NCI-H2081 treated with DMSO at 0.1 percent for 48 hours (cell line): ENCODE measurements at places on chromosomes 1 and 21.

DNA sequence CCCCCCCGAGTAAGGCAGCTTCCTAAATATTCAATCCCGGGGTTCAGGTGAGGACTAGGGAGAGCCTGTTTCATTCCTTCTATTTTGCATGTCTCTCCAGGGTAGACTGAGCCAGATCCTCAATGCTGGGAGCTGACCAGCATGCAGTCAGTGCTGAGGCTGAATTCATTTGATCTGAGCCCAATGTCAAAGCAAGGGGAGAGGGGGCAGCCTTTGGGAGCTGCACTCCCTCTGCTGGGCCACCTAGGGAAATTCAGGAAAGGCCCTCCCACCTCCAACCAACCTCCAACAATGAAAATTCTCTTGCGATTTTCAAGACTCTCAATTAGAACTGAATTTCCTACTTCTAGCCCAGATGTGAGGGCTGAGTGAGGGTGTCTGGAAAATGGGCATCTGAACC, 371.2 kb downstream of the NPHP4 start:
- DNase-seq: no peak

- DNase-seq: no peak
Observed at GRCh38 chr1:10108134-10108663, 75.4 kb downstream of the UBE4B start.

GRCh38 chr1:20076710-20077461, 6.9 kb downstream of the PLA2G5 start:
- DNase-seq: no peak

GRCh38 chr1:212669600-212669999, 30.0 kb downstream of the BATF3 start:
- no peak for DNase-seq

- peak; percentile 32 for DNase-seq
Observed at GRCh38 chr1:201504799-201505502, 2.0 kb downstream of the CSRP1 start.

DNA sequence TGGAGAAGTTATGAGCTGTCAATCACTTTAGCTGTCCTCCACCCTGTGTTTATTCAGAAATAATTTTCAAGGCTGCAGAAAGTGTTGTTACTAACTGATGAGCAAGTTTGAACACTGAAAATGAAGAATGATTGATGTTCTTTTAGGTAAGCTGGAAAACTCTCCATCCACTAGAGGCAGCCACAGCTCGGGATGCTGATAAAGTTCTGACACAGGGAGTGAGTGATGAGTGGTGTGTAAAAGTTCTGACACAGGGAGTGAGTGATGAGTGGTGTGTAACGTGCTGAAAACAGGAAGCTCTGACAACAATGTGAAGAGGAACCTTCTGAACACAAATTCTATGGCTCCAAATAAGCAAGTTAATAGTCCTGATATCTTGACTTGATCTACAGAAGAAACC, 197.5 kb upstream of the PTBP2 start:
- DNase-seq: no peak

- no peak for DNase-seq
Observed at GRCh38 chr21:46171996-46172862, 12.0 kb downstream of the SPATC1L start.

- DNase-seq: no peak
Observed at GRCh38 chr1:10950316-10951172, 61.9 kb upstream of the TARDBP start.

GRCh38 chr1:56575865-56576264, 3.5 kb downstream of the PLPP3 start:
- no peak for DNase-seq

DNA sequence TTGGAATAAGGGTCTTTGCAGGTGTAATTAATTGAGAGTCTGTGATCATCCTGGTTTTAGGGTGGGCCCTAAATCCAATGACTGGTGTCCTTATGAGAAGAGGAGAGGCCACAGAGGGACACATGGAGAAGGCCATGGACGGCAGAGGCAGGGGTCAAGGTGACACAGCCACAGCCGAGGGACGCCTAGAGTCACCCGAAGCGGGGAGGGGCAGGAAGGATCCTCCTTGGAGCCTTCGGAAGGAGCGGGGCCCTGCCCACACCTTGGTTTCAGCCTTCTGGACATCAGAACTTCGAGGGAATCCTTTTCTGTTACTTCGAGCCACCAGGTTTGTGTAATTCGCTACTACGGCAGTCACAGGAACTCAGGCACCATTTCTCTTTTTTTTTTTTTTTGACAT, 31.1 kb downstream of the RRP1 start:
- DNase-seq: no peak

- no peak for DNase-seq
Observed at GRCh38 chr1:186643614-186644013, 36.6 kb downstream of the PTGS2 start.

DNA sequence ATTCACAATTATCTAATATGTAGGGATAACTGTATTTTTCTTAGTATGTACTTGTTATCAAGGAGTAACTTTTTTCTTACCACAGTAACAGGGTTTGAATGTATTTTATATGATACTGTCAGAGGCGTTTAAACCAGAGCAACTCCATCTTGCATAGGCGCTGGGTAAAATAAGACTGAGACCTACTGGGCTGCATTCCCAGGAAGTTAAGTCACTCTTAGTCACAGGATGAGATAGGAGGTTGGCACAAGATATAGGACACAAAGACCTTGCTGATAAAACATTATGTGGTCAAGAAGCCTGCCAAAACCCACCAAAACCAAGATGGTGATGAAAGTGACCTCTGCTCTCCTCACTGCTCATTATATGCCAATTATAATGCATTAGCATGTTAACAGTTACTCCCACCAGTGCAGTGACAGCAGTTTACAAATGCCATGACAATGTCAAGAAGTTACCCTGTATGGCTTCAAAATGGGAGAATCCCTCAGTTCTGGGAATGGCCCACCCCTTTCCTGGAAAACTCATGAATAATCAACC, 64.8 kb downstream of the RPE65 start:
- no peak for DNase-seq

DNA sequence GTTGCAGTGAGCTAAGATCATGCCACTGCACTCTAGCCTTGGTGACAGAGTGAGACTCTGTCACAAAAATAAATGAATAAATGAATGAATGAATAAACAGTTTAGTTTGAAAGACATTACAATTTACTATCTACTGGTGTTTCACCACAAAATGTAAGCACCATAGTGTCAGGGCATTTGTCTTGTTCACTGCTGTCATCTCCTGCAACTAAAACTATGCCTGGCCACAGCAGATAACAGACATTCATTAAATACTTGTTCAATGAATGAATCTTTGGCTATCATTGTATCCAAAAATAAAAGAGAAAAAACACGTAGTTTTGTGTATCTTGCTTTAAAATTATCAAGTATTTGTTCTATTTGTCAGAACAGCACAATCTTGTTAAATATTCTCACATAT, 32.5 kb downstream of the SASS6 start:
- DNase-seq: no peak

DNA sequence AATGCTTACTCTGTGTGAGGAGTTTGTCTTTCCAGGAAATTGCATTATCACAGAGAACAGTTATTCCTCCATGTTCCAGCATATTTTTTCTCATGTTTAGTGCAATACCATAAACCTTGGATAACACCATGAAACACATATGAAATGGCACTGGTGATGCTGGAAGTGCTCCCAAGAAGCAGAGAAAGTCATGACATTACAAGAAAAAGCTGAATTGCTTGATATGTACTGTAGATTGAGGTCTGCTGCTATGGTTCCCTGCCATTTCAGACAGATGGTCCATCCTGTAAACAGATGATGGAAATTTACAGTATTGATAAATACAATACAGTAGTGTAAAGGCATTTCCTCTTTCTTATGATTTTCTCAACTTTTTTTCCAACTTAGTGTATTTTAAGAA, 422.1 kb downstream of the LRRIQ3 start:
- DNase-seq: no peak

GRCh38 chr1:117209094-117209493, 1.6 kb downstream of the VTCN1 start:
- DNase-seq: no peak

DNA sequence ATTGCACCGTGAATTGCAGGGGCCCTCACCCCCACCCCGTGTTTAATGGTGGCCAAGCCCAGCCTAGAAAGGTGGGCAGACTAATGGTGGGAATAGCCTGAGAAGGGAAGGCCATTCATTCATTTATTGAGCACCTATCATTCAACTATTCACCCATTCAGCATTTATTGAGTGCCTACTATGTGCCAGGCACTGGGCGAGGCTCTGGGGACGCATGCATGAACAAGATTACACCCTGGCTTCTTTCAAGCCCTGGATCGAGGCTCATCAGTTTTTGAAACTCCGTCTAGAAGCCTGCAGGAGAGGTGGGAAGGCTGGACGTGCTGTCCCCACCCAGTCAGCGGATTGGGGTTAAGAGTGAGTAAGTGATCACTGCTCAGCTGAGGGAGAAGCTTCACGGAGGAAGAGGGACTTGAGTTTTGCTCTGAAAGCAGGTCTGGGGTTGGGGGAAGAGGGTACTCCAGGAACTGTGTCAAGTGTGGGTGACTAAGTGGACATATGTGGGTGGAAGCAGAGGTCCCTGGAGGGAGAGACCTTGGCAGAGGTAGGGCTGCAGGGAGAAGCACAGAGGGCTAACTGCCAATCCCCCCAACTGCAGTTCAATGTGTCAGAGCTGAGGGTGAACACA, 35.6 kb downstream of the MEF2D start:
- no peak for DNase-seq

DNA sequence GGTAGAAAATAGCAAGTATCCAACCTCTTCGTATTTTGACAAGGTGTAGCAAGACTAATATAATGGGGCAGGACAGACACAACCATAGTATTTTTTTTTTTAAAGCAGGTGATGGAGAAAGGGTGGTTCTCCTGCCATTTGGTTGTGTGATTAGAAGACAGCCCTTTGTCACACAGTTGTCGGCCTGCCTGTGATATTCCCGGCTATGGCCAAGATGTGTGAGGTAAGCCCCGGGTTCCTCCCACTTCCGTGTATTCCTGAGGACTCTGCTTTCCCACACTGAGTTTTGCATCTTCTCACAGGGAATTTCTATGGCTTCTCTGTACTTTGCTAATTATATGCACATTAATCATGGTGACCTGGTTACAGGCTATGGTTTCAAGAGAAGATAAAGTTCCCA, 35.9 kb downstream of the ZNF496 start:
- no peak for DNase-seq

- DNase-seq: no peak
Observed at GRCh38 chr1:29676496-29676895, 440.2 kb downstream of the PTPRU start.

DNA sequence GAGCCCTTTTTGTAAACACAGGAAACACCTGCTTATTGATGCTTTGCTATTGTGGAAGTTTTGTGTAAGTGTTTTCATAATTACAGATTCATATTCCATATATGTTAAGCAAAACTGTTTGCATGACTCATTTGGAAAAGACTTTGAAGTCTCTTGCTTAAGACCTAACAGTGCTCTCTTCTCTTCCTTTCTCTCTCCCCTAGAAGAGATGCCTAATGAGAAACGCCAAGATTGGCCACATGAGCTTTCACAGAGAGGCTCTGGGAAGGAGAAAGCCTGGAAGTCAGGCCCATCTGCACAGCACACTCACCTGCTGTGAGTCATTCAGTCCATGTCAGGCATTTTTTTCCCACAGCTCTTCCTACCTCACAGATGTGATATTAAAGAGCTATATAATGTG, 101.6 kb upstream of the PALMD start:
- DNase-seq: no peak

DNA sequence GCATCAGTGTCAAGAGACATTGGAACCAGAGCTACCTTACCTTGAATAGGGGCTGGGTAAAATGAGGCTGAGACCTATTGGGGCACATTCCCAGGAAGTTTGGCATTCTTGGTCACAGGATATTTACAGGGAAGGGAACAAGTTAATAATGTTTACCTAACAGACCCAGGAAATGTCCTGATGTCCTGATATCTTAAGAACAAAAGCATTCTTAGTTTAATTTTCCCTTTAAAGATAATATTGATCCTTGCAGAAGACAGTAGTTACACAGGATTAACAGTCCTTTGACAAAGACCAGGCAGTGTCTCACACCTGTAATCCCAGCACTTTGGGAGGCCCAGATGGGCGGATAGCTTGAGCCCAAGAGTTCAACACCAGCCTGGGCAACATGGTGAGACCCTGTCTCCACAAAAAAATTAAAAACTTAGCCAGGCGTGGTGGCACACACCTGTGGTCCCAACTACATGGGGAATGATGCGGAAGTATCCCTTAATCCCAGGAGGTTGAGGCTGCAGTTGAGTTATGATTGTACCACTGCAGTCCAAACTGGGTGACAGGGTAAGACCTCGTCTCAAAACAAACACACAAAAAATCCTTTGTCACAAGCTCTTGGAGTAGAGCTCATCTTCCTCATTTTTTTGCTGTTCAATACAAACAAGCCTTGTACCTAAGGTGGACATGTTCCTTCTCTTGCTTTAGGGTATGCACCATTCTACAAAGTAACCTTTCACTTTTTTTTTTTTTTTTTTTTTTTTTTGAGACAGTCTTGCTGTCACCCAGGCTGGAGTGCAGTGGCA, 1.3 kb upstream of the TOMM20 start:
- DNase-seq: no peak

DNA sequence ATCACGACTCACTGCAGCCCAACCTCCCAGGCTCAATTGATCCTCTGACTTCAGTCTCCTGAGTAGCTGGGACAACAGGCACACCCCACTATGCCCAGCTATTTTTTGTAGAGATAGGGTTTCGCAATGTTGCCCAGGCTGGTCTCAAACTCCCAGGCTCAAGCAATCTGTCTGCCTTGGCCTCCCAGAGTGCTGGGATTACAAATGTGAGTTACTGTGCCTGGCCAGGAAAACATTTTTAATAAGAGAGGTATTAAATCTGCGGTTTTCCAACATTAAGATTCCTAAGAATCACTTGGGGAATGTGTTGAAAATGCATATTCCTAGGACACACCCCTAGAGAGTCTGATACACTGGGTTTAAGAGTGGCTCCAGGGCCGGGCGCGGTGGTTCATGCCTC, 8.7 kb downstream of the CSF1 start:
- DNase-seq: no peak

DNA sequence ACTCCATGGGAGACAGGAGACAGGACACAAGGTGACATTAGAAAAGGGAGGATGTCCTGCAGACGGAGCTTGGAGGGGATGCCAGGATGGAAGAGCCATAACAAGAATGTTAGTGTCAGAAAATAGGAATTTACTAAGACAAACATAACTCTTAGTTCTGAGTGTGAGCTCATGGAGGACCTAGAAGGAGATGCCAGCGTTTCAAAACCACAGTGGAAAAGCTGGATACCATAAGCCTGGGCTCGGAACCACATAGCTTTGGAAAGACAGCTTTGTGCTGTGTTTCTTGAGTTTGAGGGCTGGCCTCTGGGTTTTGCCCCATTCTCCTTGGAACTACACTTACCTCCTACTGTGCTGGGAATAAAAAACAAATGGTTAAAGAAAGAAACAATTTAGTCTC, 128.4 kb downstream of the S1PR1 start:
- DNase-seq: no peak
